ENCODE measurements at places on chromosomes 2 and 18.

DNA sequence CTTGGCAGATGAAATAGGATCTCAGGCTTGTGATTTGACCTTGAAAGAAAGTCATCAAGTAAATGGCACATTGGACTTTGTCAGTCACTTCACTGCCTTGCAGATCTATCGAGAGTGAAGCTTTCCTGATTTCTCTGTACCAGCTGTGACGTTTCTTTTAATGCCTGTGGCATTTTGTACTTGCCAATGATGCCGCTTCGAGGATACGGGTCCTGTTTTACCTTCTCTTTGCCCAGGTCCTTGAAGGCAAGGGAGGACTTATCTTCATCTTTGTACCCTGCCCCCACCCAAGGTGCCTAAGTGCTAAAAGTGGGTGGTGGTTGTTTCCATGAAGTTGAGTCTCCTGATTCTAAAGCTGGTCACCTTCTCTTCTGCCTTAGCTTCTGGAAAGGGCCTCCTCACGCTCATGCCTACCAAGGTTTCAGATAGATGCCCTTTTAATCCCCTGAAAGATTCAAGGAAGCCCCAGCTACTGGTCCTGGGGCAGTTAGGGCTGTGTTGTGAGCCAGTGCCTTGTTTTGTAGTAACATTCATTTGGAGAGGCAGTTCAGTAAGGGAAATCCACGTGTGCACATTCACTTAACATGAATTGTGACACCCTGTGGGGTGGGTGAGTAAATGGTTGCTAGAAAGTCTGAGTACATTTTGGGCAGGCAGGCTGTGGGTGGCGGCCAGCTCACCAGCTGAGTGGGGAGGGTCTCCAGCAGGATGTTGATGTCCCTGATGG is 6.1 kb downstream of the LBH start:
- H3K4me3 ChIP-seq: no peak overlapping the region
- H3K36me3 ChIP-seq: peaks cover 30% of the 10 kb centered on the region
- peaks cover 41% of the 10 kb centered on the region for H3K4me1 ChIP-seq
- H3K27me3 ChIP-seq: no peaks in the 10 kb centered on the region

GRCh38 chr2:120712180-120712681 is 23.4 kb upstream of the GLI2 start:
- no peak overlapping the region for H3K4me3 ChIP-seq
- DNase-seq: no peak
- no peaks in the 10 kb centered on the region for H3K27me3 ChIP-seq

- no peak overlapping the region for H3K4me3 ChIP-seq
- H3K36me3 ChIP-seq: no peaks in the 10 kb centered on the region
- H3K27me3 ChIP-seq: no peaks in the 10 kb centered on the region
- H3K4me1 ChIP-seq: no peaks in the 10 kb centered on the region
- no peak overlapping the region for H3K27ac ChIP-seq
These were observed 287.7 kb downstream of the PTGR3 start for GRCh38 chr18:74921057-74921820.

DNA sequence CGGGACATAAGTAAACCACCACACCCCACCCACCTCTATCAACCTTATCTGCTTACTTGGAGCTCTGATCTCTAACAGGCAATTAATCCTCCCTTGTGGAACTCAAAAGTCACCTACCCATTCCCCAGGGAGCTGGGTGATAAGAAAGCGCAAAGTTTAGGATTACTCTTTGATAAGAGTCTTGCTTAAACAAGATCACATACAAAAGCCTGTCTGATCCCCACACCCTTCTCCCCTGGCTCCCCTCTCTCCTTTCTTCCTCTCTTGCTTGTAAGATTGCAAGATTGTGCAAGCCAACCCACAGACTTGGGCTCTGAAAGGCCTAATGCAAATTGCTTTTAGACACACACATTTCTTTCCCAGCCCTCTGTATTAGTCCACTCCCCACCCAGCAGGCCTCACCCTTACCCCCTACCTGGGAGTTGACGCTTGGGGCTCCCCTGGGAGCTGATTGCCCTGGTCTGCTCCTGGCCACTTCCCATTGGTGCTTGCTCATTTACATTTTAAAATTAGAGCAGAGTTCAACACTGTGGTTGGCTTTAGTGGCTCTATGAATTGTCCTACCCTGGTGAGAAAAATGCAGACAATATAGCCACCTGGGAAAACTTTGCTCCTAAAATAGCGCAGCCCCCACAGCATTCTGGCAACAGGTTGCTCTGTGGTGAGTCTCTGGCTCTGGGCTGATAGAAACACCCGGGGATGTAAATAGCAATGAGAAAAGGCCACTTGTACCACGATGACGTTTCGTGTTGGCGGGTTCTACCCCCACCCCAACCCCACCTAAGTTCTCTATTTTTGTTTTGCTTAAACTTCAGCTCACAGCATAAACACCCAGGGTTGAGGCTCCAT is 92.8 kb upstream of the MSH2 start:
- H3K36me3 ChIP-seq: no peaks in the 10 kb centered on the region
- H3K27me3 ChIP-seq: no peaks in the 10 kb centered on the region
- H3K4me3 ChIP-seq: no peak overlapping the region
- DNase-seq: no peak
- H3K4me1 ChIP-seq: peaks cover 12% of the 10 kb centered on the region

DNA sequence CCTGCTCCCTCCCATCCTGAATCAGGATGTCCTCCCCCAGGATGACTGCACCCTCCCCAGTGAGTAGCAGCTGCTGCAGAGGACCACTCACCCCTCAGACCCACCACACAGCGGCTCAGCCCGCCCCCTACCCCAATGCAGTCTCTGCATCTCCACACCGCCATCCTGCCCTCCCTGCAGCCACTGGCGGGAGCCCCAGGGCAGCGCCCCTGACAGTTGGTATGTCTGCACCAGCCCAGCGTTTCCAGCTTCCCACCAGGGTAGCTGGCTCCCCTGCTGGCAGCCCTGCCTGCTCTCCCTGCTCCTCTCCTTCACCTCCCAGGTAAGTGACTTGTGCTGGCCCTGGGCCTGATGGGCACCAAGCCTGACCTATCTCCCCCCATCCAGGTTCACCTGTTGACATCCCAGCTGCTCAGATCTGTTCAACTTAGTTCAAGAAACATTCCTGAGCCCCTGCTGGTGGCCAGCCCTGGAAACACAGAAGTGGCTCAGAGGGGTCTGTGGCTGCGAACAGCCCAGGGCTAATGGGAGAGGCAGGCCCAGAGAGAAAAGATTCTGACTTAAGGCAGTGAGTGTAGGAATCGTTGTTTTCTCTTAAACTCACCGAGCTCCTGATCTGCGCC is 117.7 kb upstream of the RAB6C start:
- no peak overlapping the region for H3K4me3 ChIP-seq
- H3K27me3 ChIP-seq: no peaks in the 10 kb centered on the region
- H3K4me1 ChIP-seq: no peaks in the 10 kb centered on the region
- no peak for DNase-seq

GRCh38 chr18:36403896-36404820 is 106.6 kb downstream of the FHOD3 start:
- no peak overlapping the region for H3K4me3 ChIP-seq
- DNase-seq: no peak
- H3K27me3 ChIP-seq: no peaks in the 10 kb centered on the region
- H3K4me1 ChIP-seq: no peaks in the 10 kb centered on the region

- DNase-seq: no peak
- H3K4me1 ChIP-seq: peaks cover 7% of the 10 kb centered on the region
- H3K27me3 ChIP-seq: no peaks in the 10 kb centered on the region
These were observed 11.7 kb downstream of the CREG2 start for GRCh38 chr2:101375653-101376052.

DNA sequence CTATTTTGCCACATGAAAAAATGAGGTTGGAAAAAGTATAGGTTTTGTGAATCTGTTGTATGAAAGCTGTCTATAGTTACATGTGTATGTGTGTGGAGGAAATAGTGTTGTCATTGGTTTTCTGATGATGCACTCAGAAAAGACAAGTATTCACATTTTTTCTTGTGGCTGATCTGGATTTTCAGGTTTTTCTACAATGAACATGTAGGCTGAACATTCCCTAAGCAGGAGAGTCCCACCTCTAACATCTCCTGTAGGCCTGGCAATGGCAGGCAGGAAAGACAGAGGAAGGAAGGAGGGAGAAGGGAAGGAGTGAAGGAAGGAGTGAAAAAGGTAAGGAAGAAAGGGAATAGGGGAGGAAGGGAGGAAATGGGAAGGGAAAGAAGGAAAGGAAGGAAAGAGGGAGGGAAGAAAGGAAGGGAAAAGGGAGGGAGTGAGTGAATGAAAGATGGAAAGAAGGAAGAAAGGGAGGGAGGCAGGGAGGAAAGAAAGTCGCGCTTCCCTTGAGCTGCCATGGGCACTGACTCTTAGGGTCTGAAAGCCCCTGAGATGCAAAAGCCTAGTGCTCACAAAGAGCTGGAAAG is 495 bp upstream of the IL36RN start:
- H3K27ac ChIP-seq: no peak overlapping the region
- H3K4me1 ChIP-seq: no peaks in the 10 kb centered on the region
- no peak overlapping the region for H3K4me3 ChIP-seq
- DNase-seq: no peak
- no peaks in the 10 kb centered on the region for H3K36me3 ChIP-seq
- peaks cover 12% of the 10 kb centered on the region for H3K27me3 ChIP-seq

DNA sequence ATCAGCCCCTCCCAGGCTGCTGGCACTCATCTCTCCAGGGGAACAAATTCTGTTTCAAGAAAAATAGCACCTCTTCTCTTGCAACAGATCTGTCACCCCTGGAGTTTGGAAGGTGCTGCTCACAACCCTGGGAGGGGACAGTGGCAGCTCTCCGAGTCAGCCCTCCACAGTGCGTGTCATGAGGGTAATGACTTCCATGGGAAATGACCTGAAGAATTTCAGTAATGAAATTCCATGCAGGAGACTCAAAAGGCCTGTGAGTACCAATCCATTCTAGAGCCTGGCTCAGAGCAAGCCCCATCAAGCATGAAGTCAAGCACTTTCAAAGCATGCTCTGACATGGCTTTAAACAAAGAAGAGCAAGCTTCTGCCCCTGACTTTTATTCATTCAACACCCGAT is 276.3 kb upstream of the PARD3B start:
- H3K4me3 ChIP-seq: no peak overlapping the region
- peaks cover 12% of the 10 kb centered on the region for H3K27me3 ChIP-seq
- H3K36me3 ChIP-seq: no peaks in the 10 kb centered on the region
- DNase-seq: no peak

- H3K4me1 ChIP-seq: peaks cover 47% of the 10 kb centered on the region
- no peaks in the 10 kb centered on the region for H3K36me3 ChIP-seq
- no peak for DNase-seq
- no peaks in the 10 kb centered on the region for H3K27me3 ChIP-seq
These were observed 33.0 kb downstream of the ACVR1 start for GRCh38 chr2:157843081-157843480.

GRCh38 chr2:16105669-16106281 is 165.4 kb downstream of the MYCN start:
- H3K36me3 ChIP-seq: no peaks in the 10 kb centered on the region
- H3K4me1 ChIP-seq: no peaks in the 10 kb centered on the region
- H3K4me3 ChIP-seq: no peak overlapping the region

DNA sequence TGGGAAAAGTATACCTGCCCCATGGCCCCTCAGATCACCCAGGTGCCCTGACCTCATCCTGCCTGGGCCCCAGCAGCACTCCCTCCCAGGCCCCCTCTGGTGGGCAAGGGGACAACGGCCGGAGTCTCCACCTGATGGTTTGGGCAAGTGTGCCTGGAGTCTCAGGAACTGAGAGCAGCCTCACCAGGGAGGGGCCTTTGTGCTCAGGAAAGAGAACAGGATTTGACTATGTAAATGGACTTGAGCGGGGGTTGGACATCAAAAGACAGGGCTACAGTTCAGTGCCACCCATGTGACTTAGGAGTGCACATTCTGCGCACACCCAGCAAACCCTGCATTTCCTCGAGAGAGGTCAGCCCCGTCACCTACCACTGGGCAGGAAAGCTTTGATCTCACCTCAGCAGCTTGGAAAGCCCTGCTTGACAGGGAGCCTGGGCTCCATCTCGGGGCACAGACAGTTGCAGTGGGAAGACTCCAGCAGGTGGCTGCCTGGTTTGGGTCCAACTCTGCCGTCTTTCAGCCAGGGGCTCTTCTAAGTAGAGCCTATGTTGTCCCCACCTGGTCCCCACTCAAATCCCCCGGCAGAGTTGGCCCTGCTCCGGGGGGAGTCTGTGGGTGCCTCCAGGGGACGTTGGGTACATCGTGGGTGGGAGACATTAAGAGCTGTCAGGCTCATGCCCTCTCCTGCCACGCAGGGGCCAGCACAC is 3.3 kb downstream of the INPP5D start:
- H3K4me1 ChIP-seq: no peaks in the 10 kb centered on the region
- no peak overlapping the region for H3K4me3 ChIP-seq
- peak; percentile 78 for DNase-seq
- no peaks in the 10 kb centered on the region for H3K36me3 ChIP-seq
- no peak overlapping the region for H3K27ac ChIP-seq
- no peaks in the 10 kb centered on the region for H3K27me3 ChIP-seq

DNA sequence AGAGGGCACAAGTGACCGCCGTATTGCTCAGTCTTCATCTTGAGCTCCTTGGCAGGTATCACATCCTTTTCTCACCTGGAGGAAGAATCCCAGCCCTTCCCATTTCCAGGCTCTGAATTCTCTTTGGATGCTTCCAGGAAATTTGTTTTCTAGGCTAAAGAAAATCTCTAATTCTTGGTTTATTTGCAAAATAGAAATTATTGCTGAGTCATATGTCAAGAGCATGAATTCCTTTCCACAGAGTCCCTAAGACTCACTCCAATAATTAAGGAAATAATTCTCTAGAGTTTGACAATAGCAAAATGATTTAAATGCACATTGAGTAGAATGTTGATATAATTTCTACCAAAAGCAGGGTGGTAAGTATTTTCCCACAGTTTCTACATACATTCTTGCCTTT is 16.3 kb upstream of the CCDC68 start:
- H3K27ac ChIP-seq: no peak overlapping the region
- DNase-seq: no peak
- H3K36me3 ChIP-seq: no peaks in the 10 kb centered on the region
- H3K27me3 ChIP-seq: no peaks in the 10 kb centered on the region
- H3K4me1 ChIP-seq: peaks cover 2% of the 10 kb centered on the region

DNA sequence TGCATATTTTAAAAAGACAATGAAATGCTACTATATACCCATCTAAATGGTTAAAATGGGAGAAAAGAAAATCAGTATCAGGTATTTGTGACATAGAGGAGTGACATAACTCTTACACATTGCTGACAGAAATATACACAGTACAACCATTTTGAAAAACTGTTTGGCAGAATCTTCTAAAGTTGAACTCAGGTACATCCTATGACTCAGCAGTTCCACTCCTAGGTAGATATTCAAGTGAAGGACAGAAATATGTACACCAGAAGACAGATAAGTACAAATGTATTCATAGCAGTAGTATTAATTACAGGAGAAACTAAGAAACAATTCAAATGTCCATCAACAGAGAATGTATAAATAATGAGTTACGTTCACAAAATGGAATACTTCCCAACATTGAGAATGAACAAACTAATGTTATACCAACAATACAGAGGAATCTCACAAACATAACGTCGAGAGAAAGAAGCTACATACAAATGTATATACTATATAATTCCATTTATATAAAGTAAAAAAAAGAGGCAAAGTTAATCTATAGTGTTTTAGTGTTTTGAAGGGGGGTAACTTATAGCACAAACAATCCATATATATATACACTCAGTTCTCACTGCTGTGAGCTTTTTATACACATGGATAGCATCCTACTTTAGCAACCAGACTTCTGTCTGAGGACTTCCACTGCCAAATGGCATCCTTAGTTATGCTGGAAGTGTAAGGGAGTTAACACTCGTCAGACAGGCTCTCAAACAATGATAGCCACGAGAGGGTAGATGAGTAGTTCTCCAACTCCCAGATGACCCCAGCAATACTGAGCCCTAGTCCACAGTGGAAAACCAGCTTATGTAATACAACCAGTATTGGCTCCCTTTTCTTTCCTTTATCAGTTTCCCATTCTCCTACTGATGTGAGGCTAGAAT is 172.5 kb downstream of the NBAS start:
- H3K27ac ChIP-seq: no peak overlapping the region
- H3K36me3 ChIP-seq: no peaks in the 10 kb centered on the region
- H3K27me3 ChIP-seq: no peaks in the 10 kb centered on the region
- no peaks in the 10 kb centered on the region for H3K4me1 ChIP-seq
- no peak overlapping the region for H3K4me3 ChIP-seq
